ENCODE measurements at places on chromosomes 3 and 15.

DNA sequence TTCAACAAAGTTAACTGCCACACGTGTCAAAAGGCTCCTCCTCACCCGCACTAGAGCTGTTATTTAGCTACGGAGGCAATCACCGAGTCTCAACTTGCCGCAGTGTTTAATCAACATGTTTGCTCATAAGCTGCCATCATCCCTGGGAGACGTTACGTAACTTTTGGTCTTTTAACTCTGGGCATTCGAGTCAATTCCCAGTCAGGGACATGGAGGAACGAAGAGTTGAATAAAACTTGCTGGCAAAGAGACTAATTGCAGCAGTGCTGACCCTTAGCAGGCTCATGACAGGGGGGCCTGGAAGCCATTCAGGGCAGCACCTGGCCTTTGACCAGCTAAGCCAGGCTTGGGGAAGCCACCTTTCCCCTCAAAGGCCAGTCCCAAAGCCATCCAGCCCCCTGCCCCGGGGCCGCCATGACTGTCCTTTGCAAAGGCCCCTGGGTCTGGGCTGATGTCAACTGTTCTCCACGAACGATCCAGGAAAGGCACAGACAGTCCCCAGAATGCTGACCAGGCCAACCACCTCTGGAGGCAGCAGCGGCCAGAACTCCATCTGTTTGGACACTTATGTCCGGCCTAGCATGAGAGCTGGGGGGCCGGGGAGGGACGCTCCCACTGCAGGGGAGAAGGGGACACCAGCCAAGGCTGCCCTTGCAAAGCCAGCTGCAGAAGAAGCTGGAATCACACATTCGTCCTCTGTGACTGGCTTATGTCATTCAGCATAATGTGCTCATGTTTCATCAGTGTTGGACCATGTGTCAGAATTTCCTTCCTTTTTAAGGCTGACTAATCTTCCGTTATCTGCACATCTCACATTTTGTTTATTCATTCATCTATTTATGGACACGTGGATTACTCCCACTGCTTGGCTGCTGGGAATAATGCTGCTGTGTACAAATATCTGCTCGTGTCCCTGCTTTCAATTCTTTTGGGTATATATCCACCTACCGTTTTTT is 43.7 kb downstream of the PCSK6 start:
- DNase-seq = no peak

- no peak for DNase-seq
Measured at GRCh38 chr3:51275111-51275805, 109.8 kb upstream of the MANF start.

- no peak for DNase-seq
Measured at GRCh38 chr3:111648991-111649579, 53.9 kb upstream of the ZBED2 start.

DNA sequence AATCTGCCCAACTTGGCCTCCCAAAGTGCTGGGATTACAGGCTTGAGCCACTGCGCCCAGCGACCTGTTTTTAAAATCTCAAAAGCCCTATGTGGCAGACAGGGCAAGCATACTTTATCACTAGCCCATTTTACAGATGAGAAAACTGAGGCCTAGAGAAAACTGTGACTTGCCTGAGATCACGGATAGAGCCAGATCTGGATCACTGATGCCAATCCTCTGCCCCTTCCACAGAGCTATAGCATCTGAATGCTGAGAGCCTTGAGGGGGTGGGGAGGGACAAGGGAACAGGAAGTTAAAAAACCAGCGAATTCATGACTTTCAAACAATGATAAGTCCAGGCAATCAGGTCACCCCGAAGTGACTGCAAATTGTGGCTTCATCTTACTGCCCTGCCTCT is 7.3 kb downstream of the ANKRD63 start:
- DNase-seq = no peak

DNA sequence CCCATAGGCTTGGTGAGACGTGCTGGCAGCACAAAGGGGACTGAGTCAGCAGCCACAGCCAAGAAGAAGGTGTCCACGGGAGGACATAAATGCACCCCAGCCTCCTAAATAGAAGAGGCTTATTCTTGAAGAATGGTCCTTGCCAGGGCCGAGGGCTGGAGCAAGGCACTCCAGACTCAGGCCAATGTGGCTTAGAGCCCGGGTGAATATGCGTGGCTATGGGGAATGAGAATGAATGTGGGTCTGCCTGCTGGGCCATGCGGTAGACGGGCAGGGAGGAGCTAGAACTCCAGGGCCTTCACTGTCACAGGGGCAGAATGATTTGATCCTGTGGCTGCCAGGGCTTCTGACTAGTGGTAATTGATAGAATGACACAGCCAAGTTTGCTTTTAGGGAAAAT is 34.0 kb downstream of the DHX30 start:
- no peak for DNase-seq

DNA sequence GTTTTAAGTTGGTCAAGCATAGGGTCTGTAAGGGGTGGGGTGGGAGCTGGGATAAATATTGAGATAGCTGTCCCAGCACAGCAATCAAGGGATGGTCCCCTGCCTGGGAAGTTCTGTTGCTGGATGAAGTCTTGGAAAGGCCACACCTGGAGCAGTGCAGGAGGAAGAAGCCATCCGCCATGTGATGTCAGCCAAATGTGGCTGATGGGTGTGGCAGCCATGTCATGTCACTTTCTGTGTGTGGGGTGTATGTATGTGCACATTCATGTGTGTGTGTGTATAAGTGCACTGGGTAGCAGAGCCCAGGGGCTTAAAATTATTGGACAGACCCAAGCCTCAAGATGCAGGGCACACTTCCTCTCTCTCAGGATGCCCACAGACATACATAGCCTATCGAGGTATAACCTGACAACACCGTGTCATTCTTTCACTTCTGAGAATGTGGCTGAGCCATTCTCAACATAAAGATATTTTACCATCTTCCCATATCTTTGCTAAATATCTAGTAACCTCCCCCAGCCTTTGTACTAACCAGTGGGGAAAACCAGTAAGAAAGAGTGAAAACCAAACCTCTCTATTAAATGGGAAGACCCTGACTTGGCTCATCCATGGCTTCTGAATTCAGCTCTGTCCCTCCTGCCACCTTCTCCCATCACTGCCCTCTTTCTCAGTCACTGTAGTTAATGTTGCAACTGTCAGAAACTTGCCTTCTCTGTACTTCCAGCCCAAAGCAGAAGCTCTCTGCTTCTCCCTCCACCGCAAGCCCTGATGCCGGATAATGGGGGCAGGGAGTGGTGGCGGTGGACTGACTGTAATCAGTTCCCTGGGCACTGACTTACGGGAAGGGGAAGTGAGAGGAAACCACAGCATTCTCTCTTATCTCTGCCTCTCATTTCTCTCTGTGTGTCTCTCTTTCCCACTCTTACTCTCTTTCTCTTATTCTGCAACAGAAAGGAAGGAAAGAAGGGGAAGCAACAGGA is 11.2 kb downstream of the TNFSF10 start:
- no peak for DNase-seq

- no peak for DNase-seq
Measured at GRCh38 chr3:11803977-11804892, 42.5 kb downstream of the TAMM41 start.

Data from stimulated activated CD8-positive, alpha-beta memory T cell treated with anti-CD3 and anti-CD28 coated beads, Interleukin-7, amount 100 ng/mL, for 1 hour (primary cell).